Endothelial cell of coronary artery (primary cell): ENCODE measurements at places on chromosomes 3 and 15. TPM values are rescaled to one million over a fixed set of nuclear protein-coding genes. Genes with fewer than 3 reads are reported as not detected.

Gene DUOX1
- total RNA-seq, result not detected in 2 replicates

Gene CACNA1D
- total RNA-seq, result 0.09 TPM in 1 of 2 replicates, not detected in the other

Gene TMC3
- total RNA-seq, result not detected in 2 replicates

Gene CEMIP
- 0.19 and 0.27 TPM in 2 replicates for total RNA-seq

Gene RTP1
- not detected in 2 replicates for total RNA-seq

Gene LIPC
- total RNA-seq, result 0.09 TPM in 1 of 2 replicates, not detected in the other
